GF-D8 (cell line): ENCODE measurements at places on chromosomes 6 and 20.

GRCh38 chr20:11467436-11467835, 450.3 kb upstream of the BTBD3 start:
- DNase-seq: no peak

DNA sequence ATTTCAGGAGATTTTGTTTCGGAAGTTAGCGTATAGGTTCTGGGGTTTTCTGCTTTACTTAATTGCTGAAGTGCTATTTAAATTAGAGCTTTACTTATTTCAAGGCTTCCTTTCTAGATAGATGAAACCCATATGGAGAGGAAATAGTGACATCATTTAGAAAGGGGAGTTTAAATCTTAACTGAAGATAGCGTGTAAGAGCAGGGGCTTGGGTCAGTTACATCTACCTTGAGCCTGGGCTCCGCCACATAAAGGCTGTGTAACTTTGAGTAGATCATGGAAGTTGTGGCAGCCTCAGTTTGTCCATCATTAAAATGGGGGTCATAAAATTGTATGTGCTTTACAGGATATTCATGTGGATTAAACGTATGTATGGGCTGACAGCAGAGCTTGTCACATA, 4.7 kb downstream of the CDS2 start:
- DNase-seq: no peak

- no peak for DNase-seq
Observed at GRCh38 chr6:71977884-71978283, 91.5 kb downstream of the RIMS1 start.

DNA sequence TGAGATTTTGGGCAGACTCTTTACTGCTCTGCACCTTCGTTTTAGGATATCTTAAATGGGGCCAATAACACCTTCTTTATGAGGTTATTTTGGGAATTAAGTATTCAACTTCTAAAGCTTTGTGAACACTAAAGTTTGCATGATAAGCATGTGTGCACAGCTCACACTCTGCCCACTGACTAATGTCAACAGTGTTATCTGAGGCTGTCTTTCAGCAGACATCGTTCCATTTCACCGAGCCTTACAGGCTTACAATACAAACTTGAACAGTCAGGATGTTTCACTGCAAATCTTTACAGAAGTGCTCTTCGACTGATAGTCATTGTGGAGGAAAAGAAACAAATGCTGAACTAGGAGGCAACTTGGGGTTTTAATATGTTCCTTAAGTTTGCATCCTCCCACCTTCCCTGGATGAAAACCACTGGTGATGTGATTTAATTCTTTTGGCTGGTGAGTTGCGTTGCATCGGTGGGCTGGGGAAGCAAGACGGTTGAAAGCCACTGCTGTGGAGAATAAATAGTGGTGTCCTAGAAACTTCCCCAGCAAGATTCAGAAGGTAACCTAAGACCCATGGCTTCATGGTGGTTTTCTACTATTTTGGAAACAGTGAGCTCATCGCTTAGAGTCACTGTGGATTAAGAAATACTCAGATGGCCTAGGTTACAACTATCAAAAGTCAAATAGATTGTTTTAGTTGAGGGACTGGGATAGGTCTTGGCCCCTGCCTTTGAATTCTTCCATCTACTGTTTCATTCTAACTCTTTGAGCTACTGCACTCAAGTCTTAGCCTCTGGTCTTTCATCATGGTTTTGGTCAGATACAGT, 167.2 kb upstream of the MAP3K7 start:
- no peak for DNase-seq

GRCh38 chr6:104606361-104606760, 253.4 kb downstream of the HACE1 start:
- no peak for DNase-seq

- peak; percentile 46 for DNase-seq
Observed at GRCh38 chr20:47748823-47749222, 36.5 kb downstream of the SULF2 start.

DNA sequence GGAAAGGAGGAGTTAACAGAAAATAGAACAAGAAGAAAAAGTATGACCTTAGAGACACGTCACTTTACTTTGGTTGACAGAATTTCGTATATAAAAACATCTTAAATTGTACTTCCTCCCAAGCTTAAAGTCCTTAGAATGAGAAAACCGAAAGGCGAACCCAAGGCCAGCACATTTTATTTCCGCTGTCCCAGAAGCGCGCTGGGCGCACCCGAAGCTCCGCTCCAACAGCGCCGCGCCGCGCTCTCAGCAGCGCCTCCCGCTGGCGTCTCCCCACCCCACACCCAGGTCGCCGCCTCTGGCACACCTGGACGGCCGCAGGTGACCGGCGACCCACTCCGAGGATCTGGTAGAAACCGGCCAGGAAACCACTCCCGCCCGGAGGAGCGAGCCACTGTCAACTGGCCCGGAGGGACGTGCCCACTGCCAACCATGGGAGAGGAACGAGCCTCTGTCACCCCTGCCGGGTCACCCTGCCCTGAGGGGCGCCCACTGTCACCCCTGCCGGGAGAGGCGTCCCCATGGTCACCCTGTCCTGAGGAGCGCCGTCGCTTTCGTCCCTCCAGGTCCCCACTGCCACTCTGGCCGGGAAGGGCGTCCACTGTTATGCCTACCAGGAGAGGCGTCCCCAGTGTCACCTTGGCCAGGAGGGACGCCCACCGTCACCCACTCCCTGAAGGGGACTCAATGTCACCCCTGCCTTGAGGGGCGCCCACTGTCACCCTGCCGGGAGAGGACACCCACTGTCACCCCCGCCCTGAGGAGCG, 824 bp downstream of the MPC1 start:
- peak; percentile 50 for DNase-seq

GRCh38 chr6:162709431-162709830, 18.1 kb downstream of the PRKN start:
- no peak for DNase-seq

DNA sequence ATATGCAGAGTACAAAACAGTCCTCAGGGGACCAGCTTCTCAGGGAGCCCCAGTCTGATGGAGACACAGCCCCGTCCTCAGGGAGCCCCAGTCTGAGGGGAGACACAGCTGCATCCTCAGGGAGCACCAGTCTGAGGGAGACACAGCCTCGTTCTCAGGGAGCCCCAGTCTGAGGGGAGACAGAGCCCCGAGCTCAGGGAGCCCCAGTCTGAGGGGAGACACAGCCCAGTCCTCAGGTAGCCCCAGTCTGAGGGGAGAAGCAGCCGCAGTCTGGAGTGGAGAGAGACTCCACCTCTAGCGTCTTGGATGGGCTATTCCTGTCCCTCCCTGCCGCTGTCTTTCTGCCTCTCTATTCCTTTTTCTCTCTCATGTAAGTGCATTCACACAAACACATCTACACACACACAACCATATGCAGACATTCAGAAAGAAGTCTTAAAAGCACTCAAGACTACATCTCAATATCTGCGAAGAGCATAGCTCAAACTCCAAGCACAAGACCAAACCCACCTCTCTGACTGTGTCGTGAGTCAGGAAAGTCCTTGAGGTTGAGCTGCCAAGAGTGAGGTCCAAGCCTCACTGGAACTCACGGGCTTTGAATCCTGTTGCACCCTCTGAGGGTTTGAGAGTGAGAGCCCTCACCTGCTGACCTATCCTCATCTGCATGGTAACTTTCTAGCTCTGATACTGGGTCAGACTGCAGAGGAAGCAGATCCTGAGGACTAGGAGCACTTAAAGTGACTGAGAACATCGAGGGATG, 53.1 kb upstream of the SAYSD1 start:
- no peak for DNase-seq

DNA sequence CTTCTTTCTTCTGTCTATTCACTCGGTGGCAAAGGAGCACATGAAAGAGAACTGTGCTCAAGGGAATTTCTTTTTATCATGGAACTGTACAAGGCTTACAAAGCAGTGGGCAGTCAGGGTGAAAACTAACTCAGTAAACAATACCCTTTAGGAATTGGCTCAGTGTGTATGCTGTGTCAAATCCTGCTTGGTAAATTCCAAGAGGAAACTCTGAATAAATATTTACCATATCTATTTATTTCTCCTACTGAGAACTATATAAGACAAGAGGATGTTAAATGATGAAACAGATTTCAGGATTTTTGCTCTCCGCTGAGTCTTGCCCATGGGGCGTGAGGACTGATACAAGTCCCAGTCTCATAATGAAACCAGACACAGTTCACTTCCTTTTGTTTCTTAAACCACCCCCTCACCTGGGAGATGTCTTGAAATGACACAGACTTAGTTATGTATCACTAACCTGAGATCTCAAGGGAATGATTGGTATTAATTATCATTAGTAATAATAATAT, 188.8 kb downstream of the BACH2 start:
- DNase-seq: no peak

DNA sequence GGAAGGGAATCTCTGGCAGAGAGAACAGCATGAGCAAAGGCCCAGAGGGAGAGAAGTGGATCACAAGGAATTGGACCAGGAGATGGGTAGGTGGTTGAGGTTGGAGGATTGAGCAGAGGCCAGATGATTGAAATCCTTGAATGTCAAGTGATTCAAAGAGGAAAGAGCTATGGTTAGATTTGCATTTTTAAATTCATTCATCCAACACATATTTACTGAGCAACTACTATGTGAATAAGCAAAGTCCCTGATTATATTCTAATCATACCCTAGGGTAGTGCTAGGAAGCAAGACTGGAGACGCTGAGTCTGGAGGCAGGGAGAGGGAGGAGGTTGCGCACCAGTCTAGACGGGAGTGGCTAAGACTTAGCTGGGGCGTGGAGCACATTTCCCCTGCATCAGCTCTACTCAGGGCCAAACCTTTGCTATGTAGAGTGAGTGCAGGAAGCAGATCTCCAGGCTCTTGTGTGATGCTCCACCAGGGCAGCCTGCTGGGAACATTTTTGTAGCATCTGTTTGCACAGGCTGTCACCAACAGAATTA, 40.2 kb downstream of the EYA2 start:
- DNase-seq: no peak

- no peak for DNase-seq
Observed at GRCh38 chr6:74199215-74199915, 503.4 kb downstream of the CD109 start.

DNA sequence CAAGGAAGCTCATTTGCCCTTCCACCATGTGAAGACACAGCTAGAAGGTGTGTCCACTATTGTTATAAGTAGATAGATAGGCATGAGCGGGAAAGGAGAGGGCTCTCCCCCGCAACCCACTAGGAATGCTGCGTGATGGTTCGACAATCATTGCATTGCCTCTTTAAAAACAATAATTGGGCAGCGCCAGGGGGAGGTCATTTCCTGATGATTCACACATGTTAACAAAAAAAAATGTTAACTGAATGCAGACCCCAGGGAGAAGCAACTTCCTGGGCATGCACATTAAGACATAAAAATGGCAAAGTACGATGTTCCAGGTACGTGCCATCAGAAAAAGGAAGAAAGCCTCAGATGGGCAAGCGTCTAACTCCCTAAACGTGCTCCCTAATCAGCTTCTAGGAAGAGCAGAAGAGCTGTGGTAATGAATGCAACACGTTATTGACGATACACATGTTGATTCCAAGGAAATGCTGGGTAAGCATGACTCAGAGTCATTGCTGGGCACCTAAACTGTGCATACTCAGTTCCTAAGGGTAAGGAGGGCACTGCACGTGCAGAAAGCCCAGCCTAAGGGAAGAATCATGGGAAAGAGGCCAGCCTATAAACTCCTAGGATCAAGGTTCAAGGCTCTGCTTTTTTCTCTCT, 113.7 kb downstream of the FAM217A start:
- no peak for DNase-seq

DNA sequence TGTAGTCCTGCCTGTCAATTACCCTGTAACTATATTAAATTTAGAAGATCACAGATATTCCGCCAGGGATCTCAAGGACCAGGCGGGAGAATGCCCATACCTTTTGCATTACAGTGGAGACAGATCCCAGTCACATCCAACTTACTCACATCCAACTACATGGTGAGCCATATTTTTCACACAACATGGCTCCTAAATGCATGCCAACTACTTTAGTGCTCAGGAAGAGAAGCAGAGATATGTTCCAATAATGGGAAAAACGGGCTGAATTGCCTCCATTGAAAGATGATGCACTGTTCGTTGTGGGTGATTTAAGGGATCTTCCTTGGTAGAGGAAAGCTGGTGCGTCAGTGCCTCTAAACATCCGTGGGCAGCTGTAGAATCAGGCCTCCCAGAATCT, 304.5 kb downstream of the CD83 start:
- DNase-seq: no peak

GRCh38 chr6:149719531-149719930, 1.6 kb upstream of the LATS1 start:
- DNase-seq: no peak

DNA sequence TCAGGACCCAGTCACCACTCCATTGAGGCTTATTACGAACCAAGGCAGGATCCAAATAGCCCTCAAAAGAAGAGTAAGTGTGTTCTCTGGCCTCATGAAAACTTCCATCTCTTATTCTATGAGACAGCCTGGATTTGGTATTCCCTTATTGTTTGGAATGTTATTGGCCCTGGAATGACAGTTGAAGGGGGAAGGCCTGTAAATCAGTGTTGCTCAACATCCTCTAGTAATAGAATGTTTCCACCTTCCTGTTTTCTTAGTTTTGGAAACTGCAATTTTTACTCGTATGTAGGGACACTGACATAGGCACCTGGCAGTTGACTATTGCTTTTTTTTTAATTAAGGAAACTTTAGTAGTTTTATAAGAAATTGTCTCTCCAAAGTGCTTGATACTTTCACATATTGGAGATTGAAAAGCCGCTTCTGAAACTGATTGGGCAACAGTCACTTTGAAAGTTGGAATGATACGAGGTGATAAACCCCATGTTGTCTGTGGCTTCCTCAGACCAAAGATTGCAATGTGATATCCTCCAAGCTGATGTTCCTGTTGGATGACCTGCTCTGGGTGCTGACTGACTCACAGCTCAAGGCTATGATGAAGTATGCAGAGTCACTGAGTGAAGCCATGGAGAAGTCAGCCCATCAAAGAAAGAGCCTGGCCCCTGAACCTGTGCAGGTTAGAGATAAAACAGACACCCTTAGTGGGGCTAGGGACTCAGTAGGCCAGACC, 43.1 kb downstream of the BLTP3A start:
- DNase-seq: peak; percentile 72

GRCh38 chr20:44579313-44580081, 2.9 kb upstream of the PKIG start:
- no peak for DNase-seq

DNA sequence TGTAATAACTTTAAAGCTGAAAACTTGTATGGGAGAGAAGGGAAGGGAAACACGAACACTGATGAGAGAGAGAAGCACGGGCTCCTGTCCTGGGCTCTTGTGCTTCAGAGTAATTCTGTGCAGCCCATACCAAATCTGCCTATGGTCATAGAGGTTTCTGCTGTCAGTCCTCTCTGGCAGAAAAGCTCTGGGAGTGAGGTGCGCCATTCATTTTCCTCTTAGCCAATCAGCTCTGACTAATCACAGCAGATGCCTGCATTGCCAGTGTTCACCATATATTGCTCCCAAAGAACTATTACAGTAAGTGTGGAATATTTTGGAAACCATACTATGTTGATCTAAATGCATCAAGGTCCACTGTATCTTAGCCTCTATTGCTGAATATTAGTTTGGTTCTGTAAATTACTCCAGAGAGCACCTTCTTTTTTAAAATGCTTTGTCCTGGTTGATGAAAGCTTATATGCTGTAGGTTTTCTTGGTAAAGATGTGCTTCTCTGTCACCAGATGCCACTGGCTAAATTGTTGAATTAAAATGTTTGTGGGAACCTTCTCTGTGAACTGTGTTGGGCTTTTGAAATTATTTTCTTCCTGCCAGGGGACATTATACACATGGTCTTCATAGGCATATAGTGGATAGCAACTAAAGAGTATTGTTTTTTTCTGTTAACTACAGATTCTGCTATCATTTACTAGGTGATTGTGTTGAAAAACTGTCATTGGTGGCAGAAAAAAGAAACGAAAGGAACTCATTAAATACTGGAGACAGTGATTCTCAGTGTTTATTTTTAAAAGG, 38.3 kb downstream of the DCBLD1 start:
- DNase-seq: no peak
